ENCODE measurements at places on chromosomes 2 and 18. TPM values are rescaled to one million over a fixed set of nuclear protein-coding genes. Genes with fewer than 3 reads are reported as not detected.

DNA sequence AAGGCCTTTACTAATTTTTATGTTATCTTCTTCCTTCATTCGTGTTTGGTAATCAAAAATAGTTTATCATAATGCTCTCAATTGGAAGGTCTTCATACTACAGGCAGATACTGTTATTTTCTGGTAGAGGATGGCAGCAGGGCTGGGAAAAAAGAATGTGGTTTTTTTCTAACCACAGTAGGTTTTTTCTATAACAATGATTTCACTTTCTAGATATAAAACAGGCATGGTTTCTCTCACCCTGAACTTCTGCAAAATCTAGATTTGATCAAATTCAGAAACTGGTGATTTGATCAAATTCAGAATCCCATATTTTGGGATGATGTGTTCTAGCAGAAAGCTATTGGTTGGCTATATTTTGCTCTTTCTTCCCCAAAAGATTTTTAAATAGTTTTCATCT lies 27.6 kb downstream of the BCL11A start:
- H3K27ac ChIP-seq, result no peak overlapping the region
- H3K4me3 ChIP-seq, result no peak overlapping the region
- H3K27me3 ChIP-seq, result no peaks in the 10 kb centered on the region
- no peak for DNase-seq
- no peaks in the 10 kb centered on the region for H3K36me3 ChIP-seq

DNA sequence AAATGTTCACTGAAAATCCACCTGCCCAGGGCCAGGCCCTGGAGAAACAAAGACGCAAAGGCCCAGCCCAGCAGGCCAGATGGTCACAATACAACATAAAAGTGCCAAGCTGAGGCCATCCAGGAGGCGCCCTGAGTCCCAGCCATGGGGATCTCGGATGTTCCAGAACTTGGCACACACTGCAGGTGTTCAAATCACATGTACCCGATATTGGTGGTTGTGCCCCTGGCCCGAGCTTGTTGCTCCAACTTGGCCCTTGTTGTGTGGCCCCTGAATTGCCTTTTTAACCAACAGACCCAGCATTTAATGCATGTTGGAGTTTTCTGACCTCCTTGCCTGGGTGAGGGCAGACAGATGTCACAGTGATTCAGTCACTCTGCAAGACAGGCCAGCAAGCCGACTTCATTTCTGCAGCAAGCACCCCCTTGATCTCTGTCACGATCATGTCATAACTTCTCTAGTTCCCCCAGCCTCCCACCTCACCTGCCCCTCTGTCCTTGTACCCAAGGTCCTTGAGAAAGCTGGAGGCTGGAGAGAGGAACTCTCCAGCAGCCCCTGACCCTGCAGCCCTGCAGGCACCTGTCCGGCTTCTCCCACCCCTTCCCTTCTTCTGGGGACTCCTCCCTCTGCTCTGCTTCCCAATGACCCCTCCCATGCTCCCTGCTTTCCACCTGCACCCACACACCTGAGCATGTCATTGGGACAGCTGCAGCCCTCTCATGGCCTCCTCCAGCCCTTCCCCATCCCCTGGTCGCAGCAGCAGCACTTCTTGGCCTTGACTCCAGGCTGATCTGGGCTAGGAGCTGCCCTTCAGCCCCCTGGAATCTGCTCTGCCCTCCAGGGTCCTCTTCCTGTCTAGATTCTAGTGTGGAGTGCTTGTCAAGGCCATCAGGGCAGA lies 9.1 kb downstream of the NGEF start:
- DNase-seq, result no peak
- H3K4me3 ChIP-seq, result no peak overlapping the region
- H3K27me3 ChIP-seq, result peaks cover 16% of the 10 kb centered on the region
- H3K4me1 ChIP-seq, result no peaks in the 10 kb centered on the region

DNA sequence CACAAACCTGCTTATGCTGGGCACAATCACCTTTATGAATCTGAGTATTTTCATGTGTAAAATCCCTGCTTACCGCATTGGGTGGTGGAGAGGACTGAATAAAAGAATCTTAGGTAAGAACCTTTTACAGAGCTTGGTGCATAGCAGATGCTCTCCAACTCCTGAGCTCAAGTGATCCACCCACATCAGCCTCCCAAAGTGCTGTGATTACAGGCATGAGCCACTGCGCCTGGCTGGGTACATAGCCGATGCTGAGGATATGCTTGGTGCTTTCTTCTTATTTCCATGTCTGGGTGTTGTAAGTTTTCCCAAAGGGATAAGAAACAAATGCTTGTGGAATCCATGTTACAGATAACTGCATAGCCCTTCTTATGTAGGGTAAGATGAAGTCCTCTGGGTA lies 244.3 kb upstream of the PXDN start:
- no peak for DNase-seq
- H3K36me3 ChIP-seq, result no peaks in the 10 kb centered on the region
- no peak overlapping the region for H3K27ac ChIP-seq
- H3K27me3 ChIP-seq, result no peaks in the 10 kb centered on the region

- no peak overlapping the region for H3K27ac ChIP-seq
- DNase-seq, result no peak
- no peaks in the 10 kb centered on the region for H3K27me3 ChIP-seq
- H3K4me1 ChIP-seq, result no peaks in the 10 kb centered on the region
- no peaks in the 10 kb centered on the region for H3K36me3 ChIP-seq
- no peak overlapping the region for H3K4me3 ChIP-seq
Observed at GRCh38 chr18:72325307-72325706, 218.8 kb downstream of the CBLN2 start.

DNA sequence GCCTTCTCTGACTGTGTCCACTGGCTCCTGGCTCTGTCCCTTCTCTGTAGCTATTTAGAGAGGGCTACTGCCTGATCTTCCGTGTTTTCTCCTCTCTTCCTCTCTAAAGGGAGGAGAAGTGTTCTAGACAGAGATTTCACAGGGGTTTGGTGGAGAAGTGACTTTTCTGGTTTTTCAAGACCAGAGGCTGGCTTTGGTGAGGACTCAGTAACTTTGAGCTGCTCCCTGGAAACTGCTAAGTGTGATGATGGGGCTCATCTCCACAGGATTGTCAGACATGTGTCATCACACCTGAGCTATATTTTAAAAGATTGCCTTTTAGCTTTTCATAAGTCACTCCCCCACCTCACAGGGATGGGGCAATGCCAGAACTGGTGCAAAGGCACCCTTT lies 6.2 kb downstream of the MAL start:
- no peak for DNase-seq
- H3K4me1 ChIP-seq, result no peaks in the 10 kb centered on the region
- H3K4me3 ChIP-seq, result no peak overlapping the region
- no peak overlapping the region for H3K27ac ChIP-seq

- H3K27me3 ChIP-seq, result no peaks in the 10 kb centered on the region
- H3K4me3 ChIP-seq, result no peak overlapping the region
- no peak for DNase-seq
- H3K27ac ChIP-seq, result no peak overlapping the region
Observed at GRCh38 chr18:50143886-50144285, 51.1 kb downstream of the MYO5B start.

DNA sequence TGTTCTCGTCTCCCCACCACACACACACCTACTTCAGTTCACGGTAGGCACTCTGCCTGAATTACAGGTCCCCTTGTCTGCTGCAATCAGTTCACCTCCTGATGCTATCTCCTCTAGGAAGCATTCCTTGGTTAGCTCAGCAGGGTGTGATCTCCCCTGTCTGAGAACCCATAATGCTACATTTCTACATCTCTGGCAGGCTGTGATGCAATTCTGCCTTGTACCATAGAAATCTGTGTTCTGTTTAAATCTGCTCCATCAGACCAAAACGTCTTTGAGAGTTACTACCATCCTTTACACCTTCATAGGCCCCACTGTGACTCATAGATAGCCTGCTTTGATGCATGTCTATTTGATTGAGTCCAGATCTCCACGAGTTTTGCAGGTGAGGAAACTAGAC lies 103.9 kb downstream of the TTC32 start:
- peaks cover 31% of the 10 kb centered on the region for H3K4me1 ChIP-seq
- no peaks in the 10 kb centered on the region for H3K36me3 ChIP-seq
- H3K27me3 ChIP-seq, result no peaks in the 10 kb centered on the region
- no peak overlapping the region for H3K4me3 ChIP-seq
- no peak overlapping the region for H3K27ac ChIP-seq

GRCh38 chr2:200039724-200040650 lies 84.6 kb downstream of the MAIP1 start:
- H3K27me3 ChIP-seq, result no peaks in the 10 kb centered on the region
- peaks cover 28% of the 10 kb centered on the region for H3K4me1 ChIP-seq
- H3K27ac ChIP-seq, result peak overlapping the region; percentile 64

GRCh38 chr2:107597507-107597906 lies 229.2 kb upstream of the RGPD4 start:
- no peaks in the 10 kb centered on the region for H3K36me3 ChIP-seq
- no peak overlapping the region for H3K27ac ChIP-seq
- no peak for DNase-seq
- H3K4me3 ChIP-seq, result no peak overlapping the region

The ATP6V1C2 gene
- polyA plus RNA-seq, result 0.18 TPM

The OSBPL6 gene
- polyA plus RNA-seq, result 10.6 TPM

The DYTN gene
- polyA plus RNA-seq, result not detected

The LRRC30 gene
- not detected for polyA plus RNA-seq

Measured in GM23248 (cell line).